ENCODE measurements at places on chromosomes 1 and 21. TPM values are rescaled to one million over a fixed set of nuclear protein-coding genes. Genes with fewer than 3 reads are reported as not detected.

DNA sequence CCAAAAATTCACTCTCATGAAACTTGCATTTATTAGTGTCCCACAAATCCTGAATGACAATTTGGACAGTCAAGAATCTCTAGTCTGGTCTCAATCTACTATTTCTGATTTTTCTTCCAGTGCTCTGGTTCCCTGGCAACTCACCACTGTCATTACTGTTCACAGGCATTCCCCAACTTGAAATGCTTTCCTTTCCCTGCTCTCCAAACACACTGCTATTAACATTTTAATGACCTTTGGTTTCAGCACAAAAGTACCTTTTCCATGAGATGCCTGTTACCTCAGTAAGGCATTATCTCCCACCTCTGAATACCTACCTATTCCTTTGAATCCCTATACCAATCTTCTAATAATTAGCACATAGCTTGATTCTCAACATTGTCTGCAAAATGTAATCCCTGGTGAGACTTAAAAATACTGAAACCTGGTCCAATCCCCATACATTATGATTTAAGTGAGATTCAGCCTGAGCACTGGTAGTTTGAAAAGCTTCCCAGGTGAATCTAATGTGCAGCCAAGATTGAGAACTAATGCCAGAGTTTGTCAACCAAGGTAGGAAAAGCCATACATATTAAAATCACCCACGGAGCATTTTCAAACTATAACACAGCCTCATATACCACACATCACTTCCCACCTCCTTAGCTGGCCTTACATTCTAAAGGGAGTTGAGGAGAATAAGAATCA, 11.7 kb upstream of the ANGPTL3 start:
- no peak overlapping the region for H3K27ac ChIP-seq
- H3K36me3 ChIP-seq: no peaks in the 10 kb centered on the region
- H3K4me1 ChIP-seq: no peaks in the 10 kb centered on the region
- no peak for DNase-seq
- H3K27me3 ChIP-seq: no peaks in the 10 kb centered on the region
- H3K4me3 ChIP-seq: no peak overlapping the region

GRCh38 chr1:59499273-59499942, 202.5 kb downstream of the FGGY start:
- H3K36me3 ChIP-seq: no peaks in the 10 kb centered on the region
- H3K4me1 ChIP-seq: peaks cover 25% of the 10 kb centered on the region
- no peaks in the 10 kb centered on the region for H3K27me3 ChIP-seq
- H3K4me3 ChIP-seq: no peak overlapping the region
- no peak overlapping the region for H3K27ac ChIP-seq

- no peak overlapping the region for H3K27ac ChIP-seq
- DNase-seq: no peak
- H3K36me3 ChIP-seq: no peaks in the 10 kb centered on the region
- H3K27me3 ChIP-seq: no peaks in the 10 kb centered on the region
These were observed 109.1 kb upstream of the LMO4 start for GRCh38 chr1:87219626-87220025.

- no peaks in the 10 kb centered on the region for H3K27me3 ChIP-seq
- no peak for DNase-seq
- no peaks in the 10 kb centered on the region for H3K36me3 ChIP-seq
- no peaks in the 10 kb centered on the region for H3K4me1 ChIP-seq
These were observed 50.2 kb downstream of the RABGAP1L start for GRCh38 chr1:174209347-174210187.

GRCh38 chr1:177964336-177964735, 5.5 kb downstream of the SEC16B start:
- H3K27ac ChIP-seq: no peak overlapping the region
- H3K4me1 ChIP-seq: no peaks in the 10 kb centered on the region
- no peaks in the 10 kb centered on the region for H3K27me3 ChIP-seq
- H3K4me3 ChIP-seq: no peak overlapping the region
- peaks cover 34% of the 10 kb centered on the region for H3K36me3 ChIP-seq

- no peak for DNase-seq
- H3K27ac ChIP-seq: no peak overlapping the region
- no peaks in the 10 kb centered on the region for H3K36me3 ChIP-seq
These were observed 110.6 kb downstream of the AKT3 start for GRCh38 chr1:243739335-243740003.

Gene RGS8
- not detected for total RNA-seq

DNA sequence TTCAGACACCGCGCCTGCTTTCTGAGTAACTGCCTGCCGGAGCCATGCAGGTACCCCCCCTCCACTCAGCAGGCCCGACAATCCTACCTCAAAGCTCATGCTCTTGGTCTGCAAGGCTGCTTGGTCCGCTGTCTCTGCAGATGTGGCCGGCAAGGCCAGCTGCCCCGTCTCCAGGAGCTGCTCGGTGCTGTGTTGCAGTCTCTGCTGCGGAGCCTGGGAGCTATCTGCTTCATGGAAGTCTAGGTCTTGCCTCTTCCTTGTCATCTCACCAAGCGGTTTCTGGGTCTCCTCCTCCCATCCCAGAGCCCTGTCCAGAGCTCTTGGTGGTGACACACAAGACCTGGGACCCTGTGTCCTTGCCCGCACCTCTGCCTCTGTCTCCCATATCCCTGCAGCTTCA, 24.0 kb upstream of the GNPAT start:
- H3K27ac ChIP-seq: no peak overlapping the region
- no peaks in the 10 kb centered on the region for H3K36me3 ChIP-seq
- no peak overlapping the region for H3K4me3 ChIP-seq
- H3K4me1 ChIP-seq: no peaks in the 10 kb centered on the region
- DNase-seq: no peak

DNA sequence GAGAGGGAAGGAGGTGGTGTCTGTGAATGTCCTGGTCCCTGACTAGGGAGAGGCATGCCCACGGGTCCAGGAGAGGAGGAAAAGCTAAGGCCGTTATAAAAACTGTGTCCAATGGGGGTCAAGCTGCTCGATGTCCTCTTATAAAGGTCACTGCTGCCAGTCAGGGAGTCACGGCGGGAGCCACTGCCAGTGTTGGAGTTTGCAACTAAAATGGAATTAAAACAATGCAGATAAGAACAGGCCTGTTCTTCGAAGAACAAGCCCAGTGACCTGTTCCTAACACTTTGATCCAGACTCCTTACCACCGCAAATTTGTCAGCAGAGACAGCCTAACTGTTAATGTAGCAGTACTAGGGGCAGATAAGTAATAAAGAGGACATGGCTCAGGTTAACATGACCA, 56.1 kb upstream of the SDC3 start:
- no peak overlapping the region for H3K27ac ChIP-seq
- H3K27me3 ChIP-seq: no peaks in the 10 kb centered on the region
- peaks cover 33% of the 10 kb centered on the region for H3K4me1 ChIP-seq
- no peak overlapping the region for H3K4me3 ChIP-seq
- DNase-seq: no peak

GRCh38 chr1:162285149-162285561, 91.5 kb downstream of the SPATA46 start:
- H3K27ac ChIP-seq: no peak overlapping the region
- H3K36me3 ChIP-seq: no peaks in the 10 kb centered on the region

DNA sequence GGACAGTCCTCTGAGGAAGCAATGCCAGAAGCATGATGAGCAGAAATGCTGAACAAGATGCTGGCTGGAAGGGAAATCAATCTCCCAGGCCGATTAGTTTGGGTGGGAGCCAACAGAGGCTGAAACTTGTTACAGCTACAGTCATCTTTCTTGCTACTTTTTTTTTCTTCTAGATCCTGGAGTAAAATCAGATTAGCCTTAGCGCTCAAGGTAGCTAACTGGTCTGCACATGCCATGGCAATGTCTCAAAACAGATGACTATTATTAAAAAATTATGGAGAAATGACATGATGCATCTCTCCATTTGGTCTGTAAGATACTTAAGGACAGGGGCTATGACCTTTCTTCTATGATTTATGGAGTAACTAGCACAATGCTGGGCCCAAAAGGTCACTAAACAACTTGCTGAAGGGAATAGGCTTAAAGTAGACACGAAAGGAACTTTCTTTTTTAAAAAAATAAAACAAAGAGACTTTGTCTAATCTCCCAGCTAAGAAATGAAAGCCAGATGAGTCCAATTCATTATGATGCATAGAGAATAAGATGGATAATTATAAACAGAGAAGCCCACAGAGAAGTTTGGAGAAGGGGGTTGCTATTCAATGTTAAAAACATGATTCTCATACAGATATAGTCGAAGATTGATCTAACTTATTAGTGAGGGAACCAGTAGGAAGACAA, 42.5 kb downstream of the UTP25 start:
- H3K4me1 ChIP-seq: no peaks in the 10 kb centered on the region
- DNase-seq: no peak
- no peak overlapping the region for H3K27ac ChIP-seq
- no peaks in the 10 kb centered on the region for H3K27me3 ChIP-seq

GRCh38 chr1:172326136-172326535, 94.3 kb upstream of the C1orf105 start:
- H3K36me3 ChIP-seq: no peaks in the 10 kb centered on the region
- no peak overlapping the region for H3K27ac ChIP-seq
- DNase-seq: no peak
- peaks cover 25% of the 10 kb centered on the region for H3K4me1 ChIP-seq
- H3K4me3 ChIP-seq: no peak overlapping the region

Gene TCP10L
- total RNA-seq: not detected

Gene PRAMEF25
- total RNA-seq: not detected

- no peak overlapping the region for H3K27ac ChIP-seq
- H3K36me3 ChIP-seq: no peaks in the 10 kb centered on the region
- H3K4me1 ChIP-seq: peaks cover 6% of the 10 kb centered on the region
- no peaks in the 10 kb centered on the region for H3K27me3 ChIP-seq
- DNase-seq: no peak
These were observed 15.0 kb downstream of the DPT start for GRCh38 chr1:168714012-168714411.
